ENCODE measurements at places on chromosomes 3 and 15. TPM values are rescaled to one million over a fixed set of nuclear protein-coding genes. Genes with fewer than 3 reads are reported as not detected.

The SRGAP3 gene
- total RNA-seq: 10.0 TPM

The METTL6 gene
- 40.8 TPM for total RNA-seq

DNA sequence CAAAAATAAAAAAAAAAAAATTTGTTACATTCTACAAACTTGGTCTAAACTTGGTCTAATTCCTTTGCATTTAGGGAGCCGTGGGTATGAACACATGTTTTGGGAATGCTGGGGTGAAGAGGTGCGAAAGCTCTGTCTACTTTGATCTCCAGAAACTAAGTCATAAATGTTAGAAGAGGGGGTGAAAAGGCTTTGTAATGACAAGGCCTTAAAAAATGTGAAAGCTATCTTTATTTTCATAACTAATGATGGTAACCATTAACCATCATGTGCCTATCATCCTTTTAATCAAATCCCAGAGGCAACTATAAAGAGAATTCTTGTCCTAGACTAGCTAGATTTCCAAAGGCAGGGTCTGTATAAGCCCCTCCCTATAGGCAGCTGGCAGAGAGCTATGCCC is 60.9 kb downstream of the PRICKLE2 start:
- no peak overlapping the region for H3K4me3 ChIP-seq
- peaks cover 2% of the 10 kb centered on the region for H3K36me3 ChIP-seq
- no peaks in the 10 kb centered on the region for H3K27me3 ChIP-seq
- H3K27ac ChIP-seq: peak overlapping the region; percentile 46
- no peak for DNase-seq

DNA sequence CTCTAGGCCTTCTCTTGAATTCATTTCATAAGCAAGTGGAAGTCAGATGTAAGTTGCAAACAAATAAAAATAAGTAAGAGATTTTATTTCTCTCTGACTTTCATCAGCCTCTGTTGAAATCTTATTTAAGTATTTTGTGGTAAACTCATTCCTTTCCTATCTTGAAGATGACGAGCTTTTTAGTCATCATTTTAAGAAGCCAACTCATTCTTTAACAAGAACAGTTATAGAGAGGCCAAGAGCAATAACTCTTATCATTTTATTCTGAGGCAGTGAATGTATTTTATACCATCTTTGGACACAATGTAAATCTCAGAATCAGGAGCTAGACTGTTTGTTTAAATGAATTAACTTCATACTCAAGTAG is 147.5 kb upstream of the MBNL1 start:
- H3K4me3 ChIP-seq: no peak overlapping the region
- H3K36me3 ChIP-seq: no peaks in the 10 kb centered on the region
- no peaks in the 10 kb centered on the region for H3K27me3 ChIP-seq
- H3K27ac ChIP-seq: peak overlapping the region; percentile 45
- peaks cover 11% of the 10 kb centered on the region for H3K4me1 ChIP-seq

GRCh38 chr3:55624238-55624637 is 137.1 kb upstream of the WNT5A start:
- no peaks in the 10 kb centered on the region for H3K36me3 ChIP-seq
- peak; percentile 69 for DNase-seq

- DNase-seq: no peak
- no peaks in the 10 kb centered on the region for H3K36me3 ChIP-seq
- H3K27ac ChIP-seq: no peak overlapping the region
- H3K4me3 ChIP-seq: no peak overlapping the region
- H3K4me1 ChIP-seq: no peaks in the 10 kb centered on the region
These were observed 91.8 kb upstream of the IQSEC1 start for GRCh38 chr3:13164893-13165492.

Data from fibroblast of lung (primary cell).